ENCODE measurements at places on chromosomes 11 and 22.

GRCh38 chr11:132605825-132606570 lies 926.3 kb downstream of the OPCML start:
- no peak for DNase-seq

GRCh38 chr22:38946771-38947170 lies 10.6 kb upstream of the APOBEC3A start:
- no peak for DNase-seq

DNA sequence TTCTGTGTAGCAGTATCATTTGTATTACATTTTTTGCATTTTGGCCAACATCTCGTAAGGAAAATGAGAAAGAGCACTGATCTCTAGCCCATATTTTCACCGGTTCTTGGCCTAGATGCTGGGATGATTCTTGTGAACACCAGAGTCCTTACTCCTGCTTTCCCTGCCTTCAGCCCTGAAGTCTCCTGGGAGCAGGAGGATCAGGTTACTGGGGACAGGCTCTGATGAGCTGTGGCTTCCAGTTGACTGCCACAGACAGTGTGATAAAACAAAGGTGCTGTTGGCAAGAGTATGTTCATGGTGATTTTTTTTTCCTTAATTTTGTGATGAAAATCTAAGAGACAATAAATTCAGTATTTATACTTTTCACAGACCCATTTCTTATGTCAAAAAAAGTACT lies 34.2 kb upstream of the ADSL start:
- no peak for DNase-seq

DNA sequence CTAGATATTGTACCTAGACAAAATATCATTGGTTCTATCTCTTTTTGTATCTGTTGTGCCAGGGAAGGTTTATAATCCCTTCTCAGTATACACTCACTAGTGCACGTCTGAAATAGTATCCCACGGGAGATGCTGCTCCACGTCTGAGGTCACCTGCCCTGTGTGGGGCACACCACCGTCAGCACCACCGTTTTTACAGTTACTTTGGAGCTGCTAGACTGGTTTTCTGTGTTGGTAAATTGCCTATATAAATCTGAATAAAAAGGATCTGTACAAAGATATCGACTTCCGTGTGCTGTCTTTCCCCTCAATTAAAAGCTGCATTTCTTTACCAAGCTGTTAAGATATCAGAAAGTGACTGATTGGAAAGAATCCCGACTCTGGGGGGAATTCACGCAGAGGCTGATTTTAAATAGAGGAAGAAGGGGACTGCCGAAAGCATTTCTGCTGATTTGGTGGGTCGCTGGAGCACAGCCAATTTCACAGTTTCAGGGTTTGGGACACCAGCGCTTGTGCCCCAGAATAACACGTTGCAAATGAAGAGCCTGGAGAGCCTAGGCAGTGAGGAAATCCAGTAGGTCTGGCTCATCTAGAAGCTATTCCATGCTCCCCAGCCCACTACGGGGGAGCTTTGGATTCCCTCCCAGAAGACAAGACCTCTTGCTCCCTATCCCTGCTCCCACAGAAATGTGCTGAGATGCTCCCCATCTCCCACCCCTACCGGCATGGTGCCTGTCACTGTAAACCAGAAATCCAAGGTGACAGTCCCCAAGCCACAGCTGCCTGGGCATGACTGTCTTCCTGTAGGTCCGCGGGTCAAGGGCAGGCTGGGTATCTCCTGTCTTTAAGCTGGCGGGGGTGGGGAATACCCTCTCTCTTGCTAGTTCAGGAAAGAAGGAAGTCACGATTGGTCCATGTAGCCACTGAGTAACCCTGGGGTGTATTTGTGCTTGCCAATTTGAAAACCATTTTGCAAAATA lies 12.7 kb upstream of the MYO18B start:
- DNase-seq, result no peak

GRCh38 chr11:56103210-56103737 lies at the start of gene OR8H2:
TSS of gene OR8H2 (plus strand) at chr11:56103687. CDS start at chr11:56105043, 1,356 bp downstream.
- no peak for DNase-seq

- no peak for DNase-seq
Observed at GRCh38 chr11:113710989-113711388, 4.9 kb upstream of the TMPRSS5 start.

- DNase-seq, result no peak
Observed at GRCh38 chr22:31871480-31871879, 72.9 kb upstream of the YWHAH start.

DNA sequence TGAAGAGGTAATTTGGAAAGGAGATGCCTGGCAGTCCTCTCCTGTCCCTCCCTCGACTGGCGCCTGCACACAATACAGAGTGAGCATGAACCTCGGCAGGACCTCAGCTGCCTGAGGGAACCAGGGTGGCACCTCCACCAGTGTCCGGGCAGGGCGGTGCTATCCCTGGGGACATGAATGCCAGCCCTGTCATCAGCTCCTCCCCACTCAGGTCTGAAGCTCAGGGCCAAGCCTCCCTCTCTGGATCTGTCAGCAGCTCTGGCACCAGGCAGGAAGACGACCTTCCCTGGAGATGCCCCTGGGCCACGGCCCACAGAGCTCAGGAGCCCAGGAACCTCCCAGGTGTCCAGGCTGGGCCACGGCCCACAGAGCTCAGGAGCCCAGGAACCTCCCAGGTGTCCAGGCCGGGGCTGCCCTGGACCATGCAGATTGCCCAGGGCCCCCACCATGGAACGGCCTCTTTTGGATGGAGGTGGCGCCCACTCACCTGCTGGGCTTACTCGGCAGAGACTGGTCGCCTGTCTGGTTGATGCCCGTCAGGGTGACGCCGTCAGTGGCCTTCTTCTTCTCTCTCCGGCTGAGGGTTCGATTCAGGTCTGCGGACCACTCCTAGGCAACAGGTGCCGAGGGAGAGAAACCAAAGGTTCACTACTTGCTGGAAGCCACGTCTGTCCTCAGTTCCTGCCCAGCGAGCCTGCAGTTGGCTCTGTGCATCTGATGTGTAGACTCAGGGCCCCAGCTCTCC lies 21.7 kb upstream of the ARFGAP3 start:
- no peak for DNase-seq

- peak; percentile 68 for DNase-seq
Observed at GRCh38 chr22:41699264-41700107, at the start of gene MEI1. TSS of gene MEI1 (plus strand) at chr22:41699503. CDS start at chr22:41699539, 36 bp downstream.

- no peak for DNase-seq
Observed at GRCh38 chr11:5541427-5541826, 6.9 kb downstream of the OR52H1 start.

DNA sequence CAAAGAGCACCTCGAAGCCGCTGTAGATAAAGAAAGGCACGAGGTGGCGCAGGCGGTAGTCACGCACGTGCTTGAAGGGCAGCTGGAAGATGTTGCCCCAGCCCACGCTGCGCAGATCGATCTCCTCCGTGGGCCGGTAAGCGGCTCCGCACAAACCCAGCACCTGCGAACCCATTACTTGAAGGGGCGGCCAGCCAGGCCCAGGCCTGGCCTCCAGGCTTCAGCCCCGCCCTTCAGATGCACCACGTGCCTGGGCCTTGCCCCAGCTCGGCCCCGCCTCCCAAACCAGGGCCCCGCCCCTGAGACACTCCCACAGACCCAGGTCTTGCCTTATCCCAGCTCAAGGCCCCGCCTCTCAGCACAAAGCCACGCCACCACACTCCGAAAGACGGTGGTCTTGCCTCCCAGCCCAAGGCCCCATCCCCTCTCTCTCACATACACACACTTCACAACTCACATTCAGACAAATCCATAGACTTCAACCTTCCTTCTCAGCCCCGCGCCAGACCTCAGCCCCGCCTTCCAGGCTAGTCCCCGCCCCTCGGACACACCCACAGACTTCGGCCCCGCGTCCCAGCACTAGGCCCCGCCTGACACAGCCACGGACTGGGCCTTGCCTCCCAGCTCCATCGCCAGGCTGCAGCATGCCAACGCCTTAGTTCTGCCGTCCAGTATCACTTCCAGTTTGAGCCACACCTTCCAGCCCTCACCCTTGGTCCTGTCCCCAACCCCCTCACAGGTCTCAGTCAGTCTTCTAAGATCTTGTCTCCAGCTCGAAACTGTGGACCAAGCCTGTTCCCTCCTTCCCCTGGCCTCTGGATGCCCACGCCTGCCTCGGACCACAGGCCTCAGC lies 7.0 kb downstream of the UNC93B1 start:
- no peak for DNase-seq

- DNase-seq, result peak; percentile 41
Observed at GRCh38 chr22:37309211-37310074, 27.1 kb downstream of the CYTH4 start.

GRCh38 chr11:62143727-62144126 lies 19.9 kb downstream of the INCENP start:
- no peak for DNase-seq

GRCh38 chr11:56637500-56637899 lies 4.7 kb downstream of the OR5AP2 start:
- no peak for DNase-seq

DNA sequence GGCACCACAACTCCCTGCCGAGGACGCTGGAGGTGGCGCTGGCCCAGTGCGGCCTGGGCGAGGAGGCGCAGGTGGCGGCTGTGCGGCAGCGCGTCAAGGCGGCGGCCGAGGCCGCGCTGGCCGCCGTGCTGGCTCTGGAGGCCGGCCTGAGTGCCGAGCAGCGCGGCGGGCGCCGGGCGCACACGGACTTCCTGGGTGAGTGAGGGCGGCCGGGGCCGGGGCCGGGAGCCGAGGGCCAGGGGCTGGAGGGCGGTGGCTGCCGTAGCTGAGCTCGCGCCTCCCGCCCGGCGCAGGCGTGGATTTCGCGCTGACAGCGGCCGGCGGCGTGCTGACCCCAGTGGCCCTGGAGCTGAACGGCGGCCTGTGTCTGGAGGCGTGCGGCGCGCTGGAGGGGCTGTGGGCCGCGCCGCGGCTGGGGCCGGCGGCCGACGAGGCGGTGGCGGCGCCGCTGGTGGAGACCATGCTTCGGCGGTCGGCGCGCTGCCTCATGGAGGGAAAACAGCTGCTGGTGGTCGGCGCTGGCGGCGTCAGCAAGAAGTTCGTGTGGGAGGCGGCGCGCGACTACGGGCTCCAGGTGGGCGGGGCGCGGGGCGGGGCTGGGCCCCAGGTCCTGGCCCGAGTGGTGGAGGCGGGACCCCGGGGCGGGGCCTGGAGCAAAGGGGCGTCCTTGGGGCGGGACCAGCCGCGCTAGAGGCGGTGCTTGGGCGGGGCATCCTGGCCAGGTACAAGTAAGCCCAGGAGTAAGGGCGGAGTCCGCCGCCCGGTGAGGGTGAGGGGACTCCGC lies 5.4 kb downstream of the CARNS1 start:
- peak; percentile 99 for DNase-seq

DNA sequence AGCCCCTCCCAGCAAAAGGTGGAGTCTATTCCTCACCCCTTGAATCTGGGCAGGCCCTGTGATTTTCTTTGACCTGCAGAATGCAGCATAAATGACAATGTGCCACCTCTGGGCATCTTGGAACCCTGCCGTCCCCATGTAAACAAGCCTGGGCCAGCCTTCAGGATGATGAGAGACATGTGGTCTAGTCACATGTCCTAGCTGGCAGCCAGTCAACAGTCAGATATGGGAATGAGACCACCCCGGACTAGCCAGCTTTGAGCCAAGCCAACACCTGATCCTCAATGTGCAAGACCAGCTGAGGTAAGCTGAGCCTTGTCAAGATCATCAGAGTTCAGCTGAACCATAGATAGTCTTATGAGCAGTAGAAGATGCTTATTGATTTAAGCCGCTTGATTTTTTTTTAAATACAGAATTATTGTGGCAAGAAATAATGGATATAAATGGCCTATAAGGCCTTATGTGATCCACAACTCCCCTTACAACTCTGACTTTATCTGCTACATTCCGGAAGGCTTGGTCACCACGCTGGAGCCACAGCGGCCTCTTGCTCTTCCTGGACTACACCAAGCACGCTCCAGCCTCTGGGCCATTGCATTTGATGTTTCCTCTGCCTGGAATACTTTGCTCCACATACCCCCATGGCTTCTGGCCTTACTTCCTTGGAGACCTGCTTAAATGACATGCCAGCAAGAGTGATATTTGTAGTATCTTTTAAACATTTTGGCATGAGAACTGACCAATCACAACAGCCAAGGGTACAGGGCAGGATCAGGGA lies 225.9 kb upstream of the SESN3 start:
- no peak for DNase-seq

GRCh38 chr22:49598338-49598737 lies 229.3 kb downstream of the BRD1 start:
- no peak for DNase-seq

- DNase-seq, result no peak
Observed at GRCh38 chr22:19271856-19272535, 19.5 kb downstream of the CLTCL1 start.

DNA sequence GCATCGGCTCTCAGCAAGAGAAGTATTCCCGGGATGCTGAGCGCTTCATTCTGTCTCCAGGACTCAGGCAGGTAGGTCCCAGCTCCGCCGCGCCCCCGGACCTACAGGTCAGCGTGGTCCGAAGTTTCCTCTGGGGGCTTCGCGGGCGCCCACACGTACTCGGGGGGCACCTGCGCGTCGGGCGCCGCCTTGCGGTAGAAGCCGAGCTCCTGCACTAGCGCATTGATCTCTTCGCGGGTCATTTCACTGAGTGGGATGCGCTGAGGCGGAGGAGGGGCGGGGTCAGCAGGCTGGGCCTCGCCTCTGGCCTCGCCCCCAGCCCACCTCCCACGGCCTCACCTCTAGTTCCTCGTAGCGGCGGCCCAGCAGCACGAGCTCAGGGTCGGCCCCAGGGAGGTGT lies 2.5 kb downstream of the SELENOM start:
- DNase-seq, result no peak

DNA sequence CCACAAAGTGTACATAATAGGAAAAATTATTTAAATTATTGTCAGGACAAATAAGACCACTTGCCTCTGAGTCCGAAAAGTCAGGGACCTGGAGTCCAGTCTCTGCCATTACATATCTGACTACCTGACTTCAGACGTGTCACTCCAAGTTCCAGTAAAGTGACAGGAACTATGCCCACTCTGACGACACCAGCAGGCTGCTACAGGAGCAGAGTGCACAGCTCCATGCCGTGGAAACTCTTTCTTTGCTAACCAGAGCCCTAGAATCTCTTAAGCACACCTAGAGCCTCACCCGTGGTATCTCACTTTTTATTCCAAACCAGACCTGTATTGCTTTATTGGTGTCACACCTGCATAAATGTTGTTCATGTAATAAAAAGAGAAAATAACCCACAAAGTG lies 93.7 kb downstream of the PLEKHA7 start:
- no peak for DNase-seq

GRCh38 chr22:25704701-25705100 lies 37.3 kb upstream of the MYO18B start:
- DNase-seq, result no peak

- no peak for DNase-seq
Observed at GRCh38 chr22:45248832-45249561, 8.3 kb upstream of the KIAA0930 start.

GRCh38 chr11:74538680-74539079 lies 45.2 kb upstream of the LIPT2 start:
- no peak for DNase-seq

- no peak for DNase-seq
Observed at GRCh38 chr11:11985016-11985715, 23.3 kb downstream of the DKK3 start.

GRCh38 chr11:123754101-123754568 lies at the start of gene OR6X1:
TSS of gene OR6X1 (minus strand) at chr11:123754518. CDS start at chr11:123754518, 0 bp downstream.
- DNase-seq, result no peak
